ENCODE measurements at places on chromosomes 2 and 18. TPM values are rescaled to one million over a fixed set of nuclear protein-coding genes. Genes with fewer than 3 reads are reported as not detected.

Gene STARD6
- total RNA-seq, result not detected

Gene DSEL
- 30.6 TPM for total RNA-seq

Gene NPHP1
- 7.7 TPM for total RNA-seq

Gene OXER1
- 0.82 TPM for total RNA-seq

Gene SLC16A14
- total RNA-seq, result 2.2 TPM

Gene GALR1
- 0.22 TPM for total RNA-seq

Gene GNLY
- 9.8 TPM for total RNA-seq

Gene RAX
- not detected for total RNA-seq

Gene ZNF892
- 3.3 TPM for total RNA-seq

Gene SGPP2
- total RNA-seq, result not detected

Gene DSG4
- not detected for total RNA-seq

Gene PPP1R1C
- total RNA-seq, result not detected

Gene SMPD4
- 26.6 TPM for total RNA-seq

Gene ERBB4
- total RNA-seq, result 0.75 TPM

Gene IGFBP5
- 74.8 TPM for total RNA-seq

Gene CFAP210
- total RNA-seq, result not detected

Gene SS18
- total RNA-seq, result 98.3 TPM

Gene SKOR2
- total RNA-seq, result not detected

Gene ZNF532
- 66.1 TPM for total RNA-seq

Gene PTGR3
- 20.1 TPM for total RNA-seq

Gene LONRF2
- 4.7 TPM for total RNA-seq

Gene TNS1
- total RNA-seq, result 310 TPM

Gene SIX2
- 1.4 TPM for total RNA-seq

Gene CRYGC
- not detected for total RNA-seq

Gene CEBPZOS
- 20.0 TPM for total RNA-seq

Gene METAP1D
- total RNA-seq, result 5.4 TPM

Gene SAP130
- total RNA-seq, result 8.5 TPM

Gene TSGA10
- 5.2 TPM for total RNA-seq

Gene INHBB
- 69.1 TPM for total RNA-seq

Gene CLEC4F
- total RNA-seq, result 0.38 TPM

Gene CENPA
- total RNA-seq, result 0.49 TPM

Gene LYG1
- total RNA-seq, result 0.51 TPM

Gene UGT1A10
- not detected for total RNA-seq

Data from subcutaneous adipose tissue (tissue), 4 donors.